Stimulated activated CD8-positive, alpha-beta memory T cell treated with anti-CD3 and anti-CD28 coated beads, Interleukin-7, amount 100 ng/mL, for 1 hour (primary cell): ENCODE measurements at places on chromosomes 2 and 18.

DNA sequence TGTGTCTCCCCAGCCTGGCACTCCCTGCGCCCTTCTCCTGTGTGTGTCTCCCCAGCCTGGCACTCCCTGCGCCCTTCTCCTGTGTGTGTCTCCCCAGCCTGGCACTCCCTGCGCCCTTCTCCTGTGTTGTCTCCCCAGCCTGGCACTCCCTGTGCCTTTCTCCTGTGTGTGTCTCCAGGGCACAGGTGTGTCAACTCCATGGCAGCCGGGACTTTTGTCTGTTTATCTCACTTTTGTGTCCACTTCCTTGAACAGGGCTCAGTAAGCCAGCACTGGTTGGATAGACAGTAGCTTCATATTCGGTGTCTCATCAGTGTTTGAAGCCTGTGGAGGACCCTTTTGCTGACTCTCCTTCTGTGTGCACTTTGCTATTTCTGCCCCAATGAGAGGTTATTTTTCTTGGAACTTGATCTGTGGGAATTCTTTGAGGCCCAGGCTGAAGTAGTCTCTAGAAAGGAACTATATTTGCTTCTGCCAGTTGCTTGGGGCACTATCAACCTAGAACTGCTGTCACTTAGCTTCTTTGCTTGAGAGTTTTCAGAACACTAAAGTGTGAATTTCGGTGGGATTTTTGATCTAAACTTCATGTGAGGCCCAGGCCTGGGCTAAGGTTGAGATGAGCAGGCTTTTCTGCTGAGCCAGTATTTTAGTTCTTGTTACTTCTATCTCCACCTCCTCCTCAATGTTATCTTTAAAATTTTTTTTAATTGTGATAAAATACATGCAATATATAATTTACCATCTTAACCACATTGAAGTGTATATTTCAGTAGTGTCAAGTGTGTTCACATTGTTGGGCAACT, 8.3 kb upstream of the ASB1 start:
- no peak for DNase-seq

DNA sequence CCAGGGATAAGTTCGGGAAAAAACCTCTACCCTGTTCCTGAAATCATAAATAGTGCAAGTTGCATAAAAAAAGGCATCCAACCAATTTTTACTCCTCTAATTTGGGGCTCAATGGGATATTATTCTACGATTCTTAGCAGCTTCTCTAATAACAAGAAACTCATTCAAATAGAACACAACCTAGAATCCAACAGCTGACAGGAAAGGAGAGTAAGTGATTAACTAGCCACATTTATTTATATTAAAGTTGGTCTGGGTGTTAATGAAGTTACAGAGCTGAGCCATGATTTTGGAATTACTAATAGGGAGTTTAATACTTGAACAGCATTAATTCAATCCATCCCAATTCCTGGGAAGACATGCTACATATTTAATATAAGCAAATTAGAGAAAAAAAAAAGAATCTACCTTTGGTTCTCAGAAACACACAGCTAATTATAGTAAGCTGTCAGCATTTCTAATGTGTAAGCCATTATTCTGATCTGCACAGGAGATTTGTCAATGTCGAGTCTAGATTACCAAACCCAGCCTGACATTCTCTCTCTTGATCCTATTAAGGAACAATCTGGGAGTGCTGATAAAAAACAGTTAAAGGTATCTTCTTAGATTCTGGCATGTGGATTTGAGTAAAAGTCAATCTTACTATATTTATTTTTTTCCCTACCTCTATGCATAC, 267.7 kb downstream of the NBAS start:
- no peak for DNase-seq

DNA sequence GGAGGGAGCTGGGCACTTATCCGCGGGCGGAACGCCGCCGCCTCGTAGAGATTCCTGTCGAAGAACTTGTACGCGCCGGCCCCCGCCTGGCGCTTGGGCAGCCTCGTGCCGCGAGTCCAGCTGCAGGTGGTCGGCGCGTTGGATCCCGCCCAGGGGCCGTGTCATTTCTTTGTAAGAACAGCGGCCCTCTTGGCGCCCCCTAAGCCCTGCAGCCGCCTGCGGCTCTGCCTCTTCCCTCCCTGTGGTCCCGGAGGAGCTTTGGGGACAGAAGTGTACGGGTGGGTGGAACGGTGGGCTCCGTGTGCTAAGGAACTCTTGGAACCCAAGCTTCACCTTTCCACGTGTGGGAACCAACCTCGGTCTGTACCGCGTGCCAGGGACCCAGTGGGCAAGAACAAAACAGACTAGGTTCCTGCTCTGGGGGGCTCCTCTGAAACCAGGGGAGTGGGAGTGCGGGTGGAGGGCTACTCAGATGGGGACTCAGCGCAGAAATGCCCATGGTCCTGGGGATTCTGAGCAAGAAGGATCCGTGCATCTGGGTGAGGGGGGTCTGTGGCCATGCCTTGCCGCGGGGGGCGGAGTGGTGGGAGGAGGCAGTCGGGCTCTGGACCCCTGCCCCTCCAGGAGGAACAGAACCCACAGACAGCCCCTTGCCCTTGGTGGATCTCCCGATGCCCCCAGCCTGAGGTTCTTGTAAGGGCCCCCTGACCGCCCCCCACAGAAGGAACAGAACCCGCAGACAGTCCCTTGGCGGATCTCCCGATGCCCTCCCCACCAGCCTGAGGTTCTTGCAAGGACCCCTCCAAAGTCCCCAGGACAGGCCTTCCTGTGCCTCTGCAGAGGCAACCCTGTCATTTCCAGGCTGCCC, 1.5 kb downstream of the GPC1 start:
- DNase-seq = no peak

GRCh38 chr2:12867631-12868287, 151.0 kb downstream of the TRIB2 start:
- no peak for DNase-seq

GRCh38 chr18:39057423-39058064, 1491.9 kb upstream of the CELF4 start:
- no peak for DNase-seq

DNA sequence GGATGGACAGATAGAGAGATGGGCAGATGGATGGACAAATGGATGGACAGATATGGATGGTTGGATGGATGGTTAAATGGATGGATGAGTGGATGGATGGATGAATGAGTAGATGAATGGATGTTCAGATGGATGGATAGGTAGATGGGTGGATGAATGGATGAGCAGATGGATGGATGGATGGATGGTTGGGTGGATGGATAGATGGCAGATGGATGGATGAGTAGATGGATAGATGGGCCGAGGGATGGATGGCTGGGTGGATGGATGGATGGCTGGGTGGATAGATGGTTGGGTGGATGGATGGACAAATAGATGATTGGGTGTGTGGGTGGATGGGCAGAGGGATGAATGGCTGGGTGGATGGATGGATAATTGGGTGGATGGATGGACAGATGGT, 98.9 kb upstream of the OTOS start:
- no peak for DNase-seq

- no peak for DNase-seq
Measured at GRCh38 chr2:8684878-8685696, 3.2 kb downstream of the ID2 start.

DNA sequence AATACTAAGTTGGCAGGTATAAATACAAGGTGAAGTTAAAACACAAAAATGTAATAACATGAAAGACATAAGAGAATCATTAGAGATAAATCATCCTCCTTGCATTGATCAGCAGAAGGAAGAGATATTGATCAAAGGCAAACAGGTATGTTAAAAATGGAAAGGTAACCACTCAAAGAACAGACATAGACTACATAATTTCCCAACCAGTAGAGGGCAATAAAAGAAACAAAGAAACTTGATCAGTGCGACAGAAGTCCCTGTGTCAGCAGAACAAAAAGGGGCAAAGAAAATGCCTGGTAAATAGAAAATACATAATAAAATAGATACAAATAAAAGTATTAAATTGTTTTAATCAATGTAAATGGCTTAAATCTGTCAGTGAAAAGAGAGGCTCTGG, 53.6 kb downstream of the FAM228A start:
- no peak for DNase-seq

- DNase-seq = no peak
Measured at GRCh38 chr18:8116341-8117005, 492.8 kb upstream of the RAB12 start.

GRCh38 chr18:63140038-63140450, 179.5 kb downstream of the BCL2 start:
- no peak for DNase-seq

- no peak for DNase-seq
Measured at GRCh38 chr18:48983793-48984437, 33.1 kb upstream of the SMAD7 start.

GRCh38 chr2:54456612-54457322, 640 bp downstream of the SPTBN1 start:
- no peak for DNase-seq

DNA sequence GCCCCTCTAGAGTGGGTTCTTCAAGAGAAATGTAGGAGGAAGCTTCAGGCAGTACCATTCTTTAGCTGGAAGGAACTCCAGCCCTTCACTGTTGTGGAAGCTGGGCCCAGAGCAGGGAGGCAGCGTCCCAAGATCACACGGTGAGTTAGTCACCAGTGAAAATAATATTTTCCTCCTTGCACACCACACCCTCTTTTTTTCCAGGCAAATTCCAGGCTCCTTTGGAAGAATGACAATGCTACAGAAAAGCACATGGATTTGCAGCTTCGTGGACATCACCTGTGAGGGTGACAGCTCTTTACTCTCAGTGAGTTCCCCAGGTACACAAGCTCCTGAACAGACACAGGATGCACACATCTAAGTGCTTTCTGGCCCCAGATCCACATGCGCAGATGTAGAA, 157.1 kb downstream of the COL6A3 start:
- DNase-seq = no peak

- DNase-seq = no peak
Measured at GRCh38 chr2:238406221-238406997, 20.3 kb upstream of the ASB1 start.

GRCh38 chr2:201999279-201999678, 34.4 kb upstream of the FZD7 start:
- DNase-seq = no peak

- DNase-seq = no peak
Measured at GRCh38 chr2:163633291-163633690, 102.5 kb downstream of the FIGN start.

- DNase-seq = no peak
Measured at GRCh38 chr2:240432430-240432819, 3.0 kb upstream of the GPC1 start.

DNA sequence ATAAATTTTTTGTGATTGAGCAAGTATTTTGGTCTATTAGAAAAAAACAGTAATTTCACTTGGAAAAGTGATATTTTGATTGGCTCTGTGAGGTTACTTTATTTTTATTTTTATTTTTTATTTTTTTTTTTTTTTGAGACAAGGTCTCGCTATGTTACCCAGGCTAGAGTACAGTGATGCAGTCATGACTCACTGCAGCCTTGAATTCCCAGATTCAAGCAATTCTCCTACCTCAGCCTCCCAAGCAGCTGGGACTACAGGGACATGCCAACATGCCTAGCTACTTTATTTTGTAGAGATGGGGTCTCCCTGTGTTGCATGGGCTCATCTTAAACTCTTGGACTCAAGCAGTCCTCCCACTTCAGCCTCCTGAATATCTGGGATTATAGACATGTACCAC, 60.9 kb upstream of the MGAT5 start:
- no peak for DNase-seq

- DNase-seq = no peak
Measured at GRCh38 chr18:62323483-62324180, 1.5 kb upstream of the TNFRSF11A start.

DNA sequence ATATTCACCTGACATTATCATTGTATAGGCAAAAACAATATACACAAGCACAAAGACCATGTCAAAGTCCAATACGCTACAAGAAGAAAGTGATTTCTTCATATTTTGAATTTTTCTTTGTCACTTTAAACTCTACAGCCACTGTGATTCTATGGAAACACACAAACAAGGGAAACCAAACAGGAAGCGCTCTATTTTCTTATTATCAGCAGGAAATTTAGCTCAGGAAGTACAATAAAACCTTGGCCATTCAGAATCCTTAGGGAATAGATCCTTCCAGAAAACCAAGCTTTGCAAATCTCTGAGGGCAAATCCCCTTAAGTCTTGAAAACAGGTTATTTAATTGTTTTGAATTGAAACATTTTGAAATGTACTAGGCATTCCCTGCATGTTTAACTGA, 336.2 kb downstream of the EPHA4 start:
- no peak for DNase-seq

- no peak for DNase-seq
Measured at GRCh38 chr2:40030456-40030975, 251.5 kb upstream of the THUMPD2 start.

DNA sequence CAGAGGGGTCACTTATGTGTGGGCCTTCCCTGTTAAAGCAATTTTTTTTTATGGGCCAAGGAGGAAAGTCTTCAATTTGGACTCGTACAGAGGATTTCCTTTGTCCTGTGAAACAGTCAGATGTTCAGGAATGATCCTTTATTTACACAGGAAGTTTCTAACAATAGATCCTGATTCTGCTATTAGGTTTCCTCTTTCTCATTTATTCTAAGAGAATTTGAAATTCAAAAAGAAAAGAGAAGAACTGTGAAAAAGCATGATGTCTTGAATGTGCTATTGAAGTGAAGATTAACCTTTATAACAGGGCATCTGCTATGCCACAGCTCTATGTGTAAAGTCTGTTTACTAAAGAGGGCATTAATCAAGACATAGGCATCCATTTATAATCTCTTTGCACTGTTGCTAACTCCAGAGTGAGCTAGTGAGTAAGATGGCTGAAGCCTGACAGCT, 105.3 kb upstream of the FAM98A start:
- no peak for DNase-seq
